ENCODE measurements at places on chromosomes 13 and 19. TPM values are rescaled to one million over a fixed set of nuclear protein-coding genes. Genes with fewer than 3 reads are reported as not detected.

GRCh38 chr19:33296488-33296971 is 5.8 kb downstream of the CEBPA start:
- peaks cover 25% of the 10 kb centered on the region for H3K4me1 ChIP-seq
- DNase-seq, result peak; percentile 0
- H3K27ac ChIP-seq, result no peak overlapping the region
- no peaks in the 10 kb centered on the region for H3K27me3 ChIP-seq
- no peaks in the 10 kb centered on the region for H3K36me3 ChIP-seq

- peaks cover 22% of the 10 kb centered on the region for H3K4me1 ChIP-seq
- no peak overlapping the region for H3K4me3 ChIP-seq
- no peaks in the 10 kb centered on the region for H3K36me3 ChIP-seq
- no peaks in the 10 kb centered on the region for H3K27me3 ChIP-seq
- peak; percentile 26 for DNase-seq
Measured at GRCh38 chr19:16433986-16434385, 37.8 kb downstream of the EPS15L1 start.

- H3K4me1 ChIP-seq, result no peaks in the 10 kb centered on the region
- no peak overlapping the region for H3K4me3 ChIP-seq
- DNase-seq, result no peak
- H3K36me3 ChIP-seq, result no peaks in the 10 kb centered on the region
Measured at GRCh38 chr13:98055623-98056022, 87.3 kb upstream of the FARP1 start.

- H3K4me3 ChIP-seq, result no peak overlapping the region
- no peak for DNase-seq
Measured at GRCh38 chr13:45331692-45332035, 9.3 kb downstream of the TPT1 start.

GRCh38 chr19:14381689-14382474 is 638 bp downstream of the ADGRE5 start:
- no peaks in the 10 kb centered on the region for H3K27me3 ChIP-seq
- peak overlapping the region; percentile 62 for H3K4me3 ChIP-seq
- no peaks in the 10 kb centered on the region for H3K36me3 ChIP-seq
- H3K27ac ChIP-seq, result peak overlapping the region; percentile 82
- peaks cover 18% of the 10 kb centered on the region for H3K4me1 ChIP-seq

- H3K36me3 ChIP-seq, result no peaks in the 10 kb centered on the region
- DNase-seq, result no peak
- H3K27ac ChIP-seq, result no peak overlapping the region
- no peak overlapping the region for H3K4me3 ChIP-seq
- no peaks in the 10 kb centered on the region for H3K27me3 ChIP-seq
Measured at GRCh38 chr13:72700509-72700908, 26.9 kb downstream of the MZT1 start.

DNA sequence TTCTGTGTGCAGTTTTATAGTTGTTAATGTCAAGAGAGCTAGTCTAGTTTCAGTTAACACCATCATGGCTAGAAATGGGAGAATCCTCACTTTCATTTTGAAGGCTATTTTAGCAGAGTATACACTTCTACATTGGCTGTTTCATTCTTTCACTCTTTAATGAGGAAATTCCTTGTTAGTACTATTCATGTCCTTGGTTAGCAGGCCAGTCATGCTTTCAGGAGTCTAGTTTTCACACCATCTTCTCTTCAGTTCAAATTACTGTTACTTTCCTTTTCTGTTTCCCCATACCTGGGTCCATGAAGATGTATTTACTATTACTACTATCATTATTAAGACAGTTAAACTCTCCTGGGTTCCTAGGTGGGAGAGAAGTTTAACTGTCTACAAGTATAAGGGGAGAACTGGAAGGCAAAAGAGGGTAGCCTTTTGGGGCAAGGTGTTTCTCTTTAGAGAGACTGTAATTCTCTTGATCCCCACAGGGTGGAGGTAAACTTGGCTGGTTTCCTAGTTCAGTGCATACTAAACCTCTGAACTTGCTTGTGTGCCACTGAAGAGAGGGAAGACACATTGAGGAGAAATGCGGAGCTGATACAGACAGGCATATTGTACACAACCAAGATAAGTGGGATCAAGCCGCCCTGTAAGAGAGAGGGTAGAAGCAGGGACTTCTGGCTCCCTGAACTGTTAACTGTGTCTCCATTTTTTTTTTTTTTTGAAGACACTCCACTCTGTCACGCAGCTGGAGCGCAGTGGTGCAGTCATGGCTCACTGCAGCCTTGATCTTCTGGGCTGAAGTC is 41.3 kb upstream of the IGFL4 start:
- peaks cover under 1% of the 10 kb centered on the region for H3K4me1 ChIP-seq
- DNase-seq, result peak; percentile 20
- H3K4me3 ChIP-seq, result no peak overlapping the region
- H3K36me3 ChIP-seq, result no peaks in the 10 kb centered on the region

DNA sequence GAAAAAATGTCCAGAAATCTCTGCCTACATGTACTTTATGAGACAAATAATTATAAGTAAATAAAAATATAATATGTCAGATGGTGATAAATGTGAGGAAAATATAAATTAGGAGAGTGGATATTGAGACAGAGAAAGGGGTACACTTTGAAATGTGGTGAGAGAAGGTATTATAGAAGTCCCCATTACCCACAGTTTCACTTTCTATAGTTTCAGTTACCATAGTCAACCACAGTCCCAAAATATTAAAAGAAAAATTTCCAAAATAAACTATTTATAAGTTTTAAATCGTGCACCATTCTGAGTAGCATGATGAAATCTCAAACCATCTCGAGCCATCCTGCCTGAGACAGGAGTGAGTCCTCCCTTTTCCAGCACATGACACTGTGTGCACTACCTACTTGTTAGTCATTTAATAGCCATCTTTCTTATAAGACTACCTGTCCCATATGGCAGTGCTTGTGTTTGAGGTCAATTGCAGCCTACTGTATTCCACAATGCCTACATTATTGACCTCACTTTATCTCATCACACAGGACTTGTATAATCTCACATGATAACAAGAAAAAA is 653.7 kb downstream of the DACH1 start:
- H3K27ac ChIP-seq, result no peak overlapping the region
- no peak overlapping the region for H3K4me3 ChIP-seq
- no peaks in the 10 kb centered on the region for H3K36me3 ChIP-seq
- H3K4me1 ChIP-seq, result no peaks in the 10 kb centered on the region
- H3K27me3 ChIP-seq, result no peaks in the 10 kb centered on the region

GRCh38 chr19:40358773-40359172 is 10.3 kb downstream of the PLD3 start:
- no peak overlapping the region for H3K27ac ChIP-seq
- no peak overlapping the region for H3K4me3 ChIP-seq
- H3K4me1 ChIP-seq, result no peaks in the 10 kb centered on the region
- DNase-seq, result no peak

Gene CPB2
- 0.67 TPM for total RNA-seq

- H3K4me3 ChIP-seq, result no peak overlapping the region
- H3K27ac ChIP-seq, result no peak overlapping the region
- H3K36me3 ChIP-seq, result no peaks in the 10 kb centered on the region
- no peak for DNase-seq
- H3K4me1 ChIP-seq, result no peaks in the 10 kb centered on the region
- no peaks in the 10 kb centered on the region for H3K27me3 ChIP-seq
Measured at GRCh38 chr13:39571502-39572092, 31.4 kb downstream of the LHFPL6 start.

Measured in thyroid gland (tissue), 4 donors.